ACHN (cell line): ENCODE measurements at places on chromosomes 6 and 20.

DNA sequence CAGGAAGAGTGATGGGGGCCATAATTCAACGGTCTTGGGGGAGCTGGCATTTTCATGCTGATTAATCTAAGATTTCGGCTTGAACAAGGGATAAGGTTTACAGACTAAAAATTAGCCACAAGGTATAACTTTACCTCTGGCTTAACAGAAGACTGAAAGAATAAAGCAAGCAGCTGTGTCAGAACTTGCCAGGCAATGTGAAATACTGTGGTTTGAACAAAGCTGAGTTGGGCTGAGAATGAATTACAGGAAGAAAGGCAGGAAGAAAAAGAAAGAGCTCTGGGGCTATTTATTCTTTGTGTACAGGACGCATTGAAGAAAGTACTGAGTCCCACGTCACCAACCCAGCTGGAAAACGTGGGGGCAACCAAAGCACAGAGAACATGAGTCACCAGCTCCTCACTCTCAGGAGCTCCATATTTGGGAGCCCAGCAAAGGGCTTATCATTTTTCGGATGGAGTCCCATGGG lies 121.5 kb upstream of the NEDD9 start:
- DNase-seq = no peak

DNA sequence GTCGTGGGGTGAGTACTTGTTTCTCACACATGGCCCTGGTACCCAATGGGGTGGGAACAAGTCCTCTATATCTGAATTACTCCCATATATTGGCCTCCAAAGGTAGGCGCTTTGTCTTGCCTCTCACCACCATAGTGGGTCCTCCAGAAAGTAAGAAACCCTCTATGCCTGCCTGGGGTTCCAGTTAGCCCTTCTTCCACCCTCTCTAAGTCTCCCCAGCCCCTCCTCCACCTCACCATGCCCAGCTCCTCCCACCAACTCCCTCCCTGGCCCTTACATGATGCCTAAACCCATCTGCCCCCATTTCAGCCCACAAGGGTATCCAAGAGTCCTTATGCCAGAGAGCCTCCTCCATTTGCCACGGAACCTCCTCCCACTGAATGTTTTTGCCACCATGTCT lies 884 bp downstream of the TSPO2 start:
- DNase-seq = no peak

GRCh38 chr6:98880486-98880885 lies 46.1 kb downstream of the POU3F2 start:
- DNase-seq = no peak

- no peak for DNase-seq
These were observed 57.7 kb downstream of the PPP1R14C start for GRCh38 chr6:150200428-150201100.

- no peak for DNase-seq
These were observed 70.1 kb upstream of the AFDN start for GRCh38 chr6:167756597-167756996.

DNA sequence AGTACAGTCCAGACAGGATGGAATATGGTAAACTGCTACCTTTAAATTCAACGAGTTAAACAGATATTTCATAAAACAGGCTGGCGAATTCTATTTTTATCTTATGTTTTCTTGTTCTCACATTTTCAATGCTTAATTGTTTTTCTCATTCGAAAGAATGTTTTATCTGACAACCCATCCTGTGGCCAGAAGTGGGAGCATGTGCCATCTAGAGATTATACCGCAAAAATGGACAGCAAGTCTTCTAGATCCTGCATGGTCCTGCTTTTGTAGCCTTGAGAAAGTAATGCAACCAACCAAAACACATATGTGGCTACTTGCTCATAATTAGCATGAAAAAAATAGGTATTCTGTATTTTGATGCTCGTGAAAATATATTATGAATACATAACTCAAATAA lies 30.7 kb downstream of the TUBB2B start:
- DNase-seq = no peak

GRCh38 chr20:17762873-17763557 lies 63.2 kb downstream of the BANF2 start:
- DNase-seq = no peak

DNA sequence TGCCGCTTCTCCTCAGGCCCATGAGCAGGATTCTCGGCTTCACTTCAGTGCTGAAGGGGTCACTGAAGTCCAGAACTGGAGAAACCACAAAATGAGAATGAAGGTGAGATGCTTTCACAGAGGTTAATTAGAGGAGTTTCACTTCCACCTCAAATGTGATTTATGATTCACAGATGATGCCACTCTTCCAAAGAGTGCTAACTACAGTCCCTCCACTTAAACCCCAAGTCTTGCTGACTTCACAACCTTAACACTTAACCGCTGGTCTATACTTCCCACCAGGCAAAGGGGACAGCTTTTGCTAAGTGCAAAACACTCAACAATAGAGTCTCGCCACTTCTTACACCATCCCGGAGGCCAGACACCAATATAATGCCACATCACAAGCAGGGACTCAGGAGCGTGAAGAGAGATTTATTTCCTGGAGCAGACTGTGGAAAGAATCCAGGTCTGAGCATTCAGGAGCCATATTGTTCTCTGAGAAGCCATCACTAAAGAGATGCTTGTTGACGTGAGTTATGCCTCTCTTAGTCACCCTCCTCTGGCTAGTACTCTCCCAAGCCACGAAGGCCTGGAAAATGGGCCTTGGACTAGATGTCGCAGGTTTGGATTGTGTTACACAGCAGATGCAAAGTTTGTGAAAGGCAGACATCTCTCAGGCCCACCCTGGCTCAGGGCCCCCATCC lies 24.4 kb downstream of the RRAGD start:
- DNase-seq = no peak

DNA sequence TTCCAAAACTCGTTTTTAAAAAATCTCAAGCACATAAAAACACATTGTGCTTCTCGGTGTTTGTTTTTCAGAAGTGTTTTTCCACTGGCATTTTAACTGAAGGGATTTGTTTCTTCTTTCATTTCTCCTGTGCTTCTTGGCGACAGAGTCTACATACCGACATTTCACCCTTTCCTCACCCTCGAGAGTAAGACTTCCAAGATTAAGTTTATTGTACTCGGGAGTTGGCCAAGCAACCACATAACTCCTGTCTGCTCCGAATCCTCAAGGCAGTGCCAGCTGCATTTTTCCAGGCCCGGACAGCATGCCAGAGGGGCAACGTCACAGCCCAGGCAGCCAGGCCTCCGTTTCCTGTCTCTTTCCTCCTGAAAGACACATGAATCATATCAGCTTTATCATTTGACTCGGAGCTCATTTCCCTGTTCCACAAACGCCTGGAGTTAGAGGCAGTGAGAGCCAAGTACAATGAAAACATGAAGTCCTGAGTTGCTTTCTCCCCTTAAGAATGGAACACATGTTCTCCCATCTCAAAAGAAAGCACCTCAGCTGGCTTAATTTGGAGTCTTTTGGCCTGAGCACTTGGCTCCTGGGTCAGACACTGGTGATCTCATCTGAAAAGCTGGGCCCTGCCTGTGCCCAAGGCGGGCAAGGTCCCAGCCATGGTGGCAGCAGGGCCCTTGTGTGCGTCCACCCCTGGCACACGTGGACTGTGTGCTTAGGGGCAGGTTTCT lies 23.2 kb upstream of the FAM50B start:
- DNase-seq = peak; percentile 93

GRCh38 chr20:46463852-46464251 lies 49.5 kb downstream of the ZNF334 start:
- no peak for DNase-seq

- DNase-seq = peak; percentile 88
These were observed at the start of gene NSFL1C for GRCh38 chr20:1466211-1467081. NSFL1C (minus strand) TSS chr20:1466849; CDS start chr20:1466824, 25 bp downstream.

- DNase-seq = no peak
These were observed 62.4 kb downstream of the DTD1 start for GRCh38 chr20:18650224-18650623.

DNA sequence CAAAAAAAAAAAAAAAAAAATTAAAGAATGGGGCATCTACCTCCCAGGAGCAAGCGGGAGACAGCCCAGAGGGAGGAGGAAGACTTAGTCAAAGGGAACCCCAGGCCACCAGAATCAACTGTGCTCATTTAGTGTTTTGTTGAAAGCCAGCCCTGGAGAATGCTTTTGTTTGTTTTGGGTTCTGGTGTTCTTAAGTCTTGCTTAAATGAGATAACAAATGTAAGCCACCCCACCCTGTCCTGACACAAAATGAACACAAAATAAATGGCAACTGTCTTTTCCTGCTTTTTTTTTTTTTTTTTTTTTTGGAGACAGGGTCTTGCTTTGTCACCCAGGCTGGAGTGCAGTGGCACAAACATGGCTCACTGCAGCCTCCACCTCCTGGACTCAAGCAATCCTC lies 165.0 kb upstream of the JARID2 start:
- DNase-seq = no peak

GRCh38 chr20:12355185-12355584 lies 437.5 kb downstream of the BTBD3 start:
- no peak for DNase-seq

GRCh38 chr6:27890445-27891319 lies 21.5 kb downstream of the OR2B2 start:
- no peak for DNase-seq

DNA sequence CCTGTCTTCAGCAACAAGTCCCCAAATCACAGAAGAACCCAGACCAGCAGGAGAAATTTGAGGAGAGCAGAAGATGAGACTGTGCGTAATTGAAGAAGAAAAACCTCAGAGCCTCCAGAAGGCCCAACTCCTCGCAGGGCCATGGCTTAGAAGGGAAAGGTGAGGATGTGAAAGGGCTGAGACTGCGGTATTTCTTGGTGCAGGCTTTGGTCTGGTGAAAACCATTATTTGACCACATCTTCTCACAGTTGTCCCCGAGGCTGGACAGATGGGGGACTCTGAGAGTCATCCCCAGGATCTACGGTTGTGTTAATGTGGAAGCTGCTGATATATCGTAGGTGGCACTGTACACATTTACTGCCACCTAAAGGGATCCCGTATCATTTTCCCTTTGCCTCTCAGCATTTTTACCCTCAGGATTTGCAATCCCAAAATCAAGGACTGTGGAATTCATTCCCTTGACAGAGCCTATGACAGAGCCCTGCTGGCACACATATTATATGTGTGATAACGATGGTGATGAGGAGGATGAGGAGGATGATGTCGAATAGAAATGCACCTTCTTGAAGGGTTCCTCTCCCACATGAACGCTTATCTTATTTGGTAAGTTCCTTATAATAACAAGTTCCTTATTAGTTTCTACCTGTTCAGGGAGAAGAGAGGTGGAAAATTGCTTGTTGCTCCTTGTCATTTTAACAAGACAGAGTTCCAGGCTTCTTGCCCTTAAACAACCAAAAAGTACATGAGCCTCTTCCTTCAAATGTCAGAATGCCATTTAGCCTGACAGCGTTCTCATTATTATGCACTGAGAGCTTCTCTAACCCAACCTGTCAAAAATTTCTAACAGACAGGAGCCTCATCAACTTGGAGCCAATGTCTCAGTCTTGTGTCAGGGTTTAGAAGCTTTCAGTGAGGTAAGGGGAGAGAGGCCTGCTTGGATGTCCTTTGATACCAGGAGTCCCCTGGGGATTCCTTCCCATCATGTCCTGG lies 135.8 kb downstream of the PXDC1 start:
- no peak for DNase-seq

DNA sequence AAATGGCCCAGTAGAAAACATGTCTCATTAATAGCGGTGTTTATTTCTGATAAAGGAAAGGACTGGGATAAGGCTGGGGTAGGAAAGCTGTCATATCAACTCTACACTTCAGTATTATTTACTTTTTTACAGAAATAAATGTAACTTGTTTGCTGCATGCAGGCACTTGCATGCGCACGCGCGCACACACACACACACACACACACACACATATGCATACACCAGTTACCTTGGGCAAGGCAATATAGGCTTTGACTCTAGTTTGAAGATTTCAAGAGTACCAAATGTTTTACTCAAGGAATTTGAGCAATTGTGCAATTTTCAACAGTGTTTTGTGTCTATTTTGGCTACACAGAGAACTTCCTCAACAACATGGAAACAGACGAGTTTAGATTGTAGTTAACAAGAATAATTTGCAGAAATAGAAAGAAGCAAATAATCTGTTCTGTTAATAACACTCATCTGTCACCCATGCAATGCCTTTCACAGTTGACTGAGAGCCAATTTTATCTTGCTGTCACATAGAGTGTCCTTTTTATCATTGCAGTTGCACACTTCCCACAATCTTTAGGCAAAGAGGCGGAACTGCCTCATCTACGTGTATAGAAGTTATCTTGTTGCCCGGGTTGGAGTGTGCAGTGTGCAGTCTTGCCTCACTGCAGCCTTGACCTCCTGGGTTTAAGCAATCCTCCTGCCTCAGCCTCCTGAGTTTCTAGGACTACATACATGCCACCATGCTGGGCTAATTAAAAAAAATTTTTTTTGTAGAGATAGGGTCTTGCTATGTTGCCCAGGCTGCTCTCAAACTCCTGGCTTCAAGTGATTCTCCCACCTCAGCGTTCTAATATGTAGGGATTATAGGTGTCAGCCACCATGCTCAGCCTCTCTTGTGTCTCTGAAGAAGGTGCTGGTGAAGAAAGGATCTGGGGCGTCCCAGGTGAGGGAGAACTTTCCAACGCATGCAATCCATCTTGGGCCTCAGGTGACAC lies 74.8 kb upstream of the SHLD1 start:
- DNase-seq = no peak

GRCh38 chr6:3247255-3248146 lies 11.2 kb upstream of the PSMG4 start:
- peak; percentile 60 for DNase-seq

DNA sequence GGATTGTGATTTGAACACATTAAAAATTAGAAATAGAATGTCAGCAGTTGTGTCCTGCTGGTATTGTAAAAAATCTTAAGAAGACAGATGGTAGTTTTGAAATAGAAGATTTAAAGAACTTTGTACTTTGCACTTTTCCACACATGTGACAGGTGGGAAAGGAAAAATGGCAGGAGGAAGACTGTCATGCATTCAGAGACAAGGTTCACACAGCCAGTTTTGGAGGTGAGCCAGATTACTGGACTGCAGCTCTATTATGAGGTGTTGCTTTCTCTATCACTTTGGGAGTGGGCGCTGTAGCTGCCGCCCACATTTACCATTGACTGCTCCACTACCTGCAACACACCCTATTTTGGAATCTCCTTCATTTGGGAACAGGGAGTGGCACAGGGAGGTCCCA lies 12.1 kb upstream of the NDUFAF4 start:
- DNase-seq = no peak

DNA sequence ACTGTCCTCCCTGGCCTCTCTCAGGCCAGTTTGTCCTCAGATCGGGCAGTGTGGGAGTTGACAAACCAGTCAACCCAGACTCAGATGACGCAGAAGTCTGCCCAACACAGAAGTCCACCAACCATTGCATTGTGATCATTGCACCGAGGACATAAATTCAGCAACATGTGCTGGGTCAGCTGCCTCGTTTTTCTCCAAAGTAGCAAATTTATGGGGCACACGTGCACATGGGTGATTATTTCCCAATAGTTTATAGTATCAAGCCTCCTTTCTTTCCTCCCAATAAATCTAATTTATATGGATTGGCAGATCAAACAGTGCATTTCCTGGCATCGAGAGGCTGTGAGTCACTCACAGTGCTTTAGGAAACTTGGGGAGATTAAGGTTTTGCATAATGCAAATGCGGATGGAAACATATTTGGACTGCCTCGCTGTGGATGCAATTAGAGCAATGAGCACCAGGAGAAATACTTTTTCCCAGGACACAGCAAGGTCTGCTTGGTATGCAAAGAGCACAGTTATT lies 413.7 kb upstream of the SULF2 start:
- DNase-seq = no peak

- DNase-seq = no peak
These were observed 8.5 kb upstream of the SRC start for GRCh38 chr20:37337208-37337991.

- peak; percentile 27 for DNase-seq
These were observed 12.8 kb upstream of the BPI start for GRCh38 chr20:38290829-38291814.
